Posterior vena cava (tissue), 2 donors: ENCODE measurements at places on chromosomes 7 and 10.

DNA sequence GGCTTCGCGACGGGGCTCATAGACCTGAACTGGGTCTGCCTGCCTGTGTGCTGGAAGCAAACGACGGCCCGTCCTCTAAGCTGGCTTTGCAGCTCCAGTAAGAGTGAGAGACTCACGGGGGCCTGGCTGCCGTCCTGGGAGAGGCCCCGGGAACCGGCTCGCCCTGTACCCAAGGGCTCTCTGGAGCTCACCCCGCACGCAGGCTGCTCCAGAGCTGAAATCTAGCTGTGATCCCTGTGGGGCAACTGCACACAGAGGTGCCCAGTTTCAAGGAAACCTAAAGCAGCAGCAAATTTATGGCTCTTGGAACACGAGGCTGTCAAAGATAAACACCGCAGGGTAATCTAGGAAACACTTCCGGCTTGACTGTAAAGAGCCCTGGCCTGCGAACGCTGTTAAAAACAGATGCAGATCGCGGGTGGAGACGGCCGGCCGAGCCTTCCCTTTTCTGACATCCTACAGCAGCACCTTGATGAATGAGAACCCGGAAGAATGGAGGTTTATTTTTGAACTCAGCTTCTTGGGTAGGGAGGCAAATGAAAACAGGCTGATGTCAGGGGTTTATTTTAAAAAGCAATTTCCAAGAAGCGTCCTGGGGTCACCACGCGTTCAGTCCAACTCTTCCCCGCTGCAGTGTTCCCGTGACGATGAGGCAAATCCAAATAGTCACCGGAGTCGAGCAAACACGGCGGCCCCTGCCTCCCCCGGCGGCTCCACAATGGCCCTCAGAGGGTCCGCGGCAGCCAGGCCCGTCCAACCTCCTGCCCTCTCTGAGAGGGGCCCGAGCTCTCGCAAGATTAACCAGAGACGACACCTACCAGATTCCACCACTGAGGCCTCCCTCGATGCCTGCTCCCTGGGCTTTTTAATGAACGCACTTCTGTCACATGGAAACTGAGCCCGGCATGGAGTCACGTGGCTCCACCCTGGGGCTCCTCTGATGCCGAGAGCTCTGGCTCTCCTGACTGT, 29.6 kb downstream of the AMZ1 start:
- no peak for DNase-seq

- DNase-seq: no peak
Measured at GRCh38 chr10:20897146-20897825, at the start of gene NEBL. TSS of gene NEBL (minus strand) at chr10:20897311. CDS start at chr10:20897205, 106 bp downstream.

GRCh38 chr10:110686047-110686446, 41.9 kb downstream of the RBM20 start:
- DNase-seq: no peak

- DNase-seq: no peak
Measured at GRCh38 chr10:5079836-5080235, 14.4 kb upstream of the AKR1C3 start.

GRCh38 chr10:66832781-66833422, 92.9 kb upstream of the LRRTM3 start:
- no peak for DNase-seq

GRCh38 chr10:117218654-117219053, 21.4 kb downstream of the KCNK18 start:
- peak; percentile 25 for DNase-seq

- no peak for DNase-seq
Measured at GRCh38 chr7:22001345-22002004, 55.8 kb upstream of the CDCA7L start.

DNA sequence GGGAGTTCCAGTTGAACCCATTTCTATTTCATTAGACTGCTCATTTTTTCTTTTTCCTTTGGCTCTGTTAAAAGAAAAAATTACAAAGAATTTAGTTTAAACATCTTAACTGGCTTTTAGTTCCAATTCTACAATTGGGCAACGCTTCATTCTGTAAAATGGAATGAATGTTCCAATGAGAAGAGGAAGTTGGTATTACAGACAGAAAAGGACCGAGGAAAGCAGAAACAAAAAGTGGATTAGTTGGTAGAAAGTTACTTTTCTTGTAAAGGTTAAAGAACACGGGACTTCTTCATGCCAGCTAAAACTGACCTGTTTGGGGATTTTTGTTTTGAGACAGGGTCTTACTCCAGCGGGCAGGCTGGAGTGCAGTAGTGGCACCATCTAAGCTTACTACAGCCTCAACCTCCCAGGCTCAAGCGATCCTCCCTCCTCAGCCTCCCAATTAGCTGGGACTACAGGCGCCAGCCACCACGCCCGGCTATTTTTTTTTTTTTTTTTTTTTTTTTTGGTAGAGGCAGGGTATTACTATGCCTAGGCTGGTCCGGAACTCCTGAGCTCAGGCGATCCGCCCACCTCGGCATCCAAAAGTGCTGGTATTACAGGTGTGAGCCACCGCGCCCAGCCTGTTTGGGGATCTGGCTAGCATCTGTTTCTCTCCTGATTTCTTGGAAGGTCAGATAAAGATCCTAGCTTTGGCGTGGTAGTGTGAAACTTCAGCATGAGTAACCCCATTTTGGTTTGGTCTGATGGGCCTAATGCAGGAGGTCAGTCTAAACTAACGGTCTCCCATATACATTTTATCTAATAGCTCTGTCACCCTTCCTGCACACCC, 1.3 kb upstream of the VDAC2 start:
- DNase-seq: no peak

DNA sequence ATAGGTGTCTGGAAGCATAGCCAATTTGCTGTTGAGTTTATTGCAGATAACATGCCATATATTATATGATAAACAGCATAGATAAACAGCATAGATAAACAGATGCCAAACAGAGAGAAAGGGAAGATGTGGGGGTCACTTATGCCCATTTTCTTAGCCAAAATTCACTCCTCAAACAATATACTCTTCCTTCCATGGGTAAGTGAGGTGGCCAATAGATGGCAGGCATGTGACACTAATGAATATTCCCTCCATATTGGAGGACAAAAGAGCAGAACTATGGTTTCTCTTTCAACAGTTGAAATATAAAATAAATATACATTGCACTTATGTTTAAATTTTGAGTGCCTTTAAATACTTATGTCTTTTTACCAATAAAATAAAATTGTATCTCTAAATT, 1212.8 kb downstream of the REEP3 start:
- no peak for DNase-seq

GRCh38 chr7:11120068-11120664, 146.5 kb downstream of the PHF14 start:
- no peak for DNase-seq

- DNase-seq: no peak
Measured at GRCh38 chr7:10412422-10413019, 561.2 kb upstream of the PHF14 start.
